ENCODE measurements at places on chromosomes 6 and 20.

GRCh38 chr6:22247916-22248482 is 48.8 kb downstream of the PRL start:
- no peak for DNase-seq

- no peak for DNase-seq
These were observed 5.1 kb downstream of the IGF2R start for GRCh38 chr6:159973951-159974350.

- no peak for DNase-seq
These were observed 18.9 kb downstream of the TTBK1 start for GRCh38 chr6:43262000-43262779.

DNA sequence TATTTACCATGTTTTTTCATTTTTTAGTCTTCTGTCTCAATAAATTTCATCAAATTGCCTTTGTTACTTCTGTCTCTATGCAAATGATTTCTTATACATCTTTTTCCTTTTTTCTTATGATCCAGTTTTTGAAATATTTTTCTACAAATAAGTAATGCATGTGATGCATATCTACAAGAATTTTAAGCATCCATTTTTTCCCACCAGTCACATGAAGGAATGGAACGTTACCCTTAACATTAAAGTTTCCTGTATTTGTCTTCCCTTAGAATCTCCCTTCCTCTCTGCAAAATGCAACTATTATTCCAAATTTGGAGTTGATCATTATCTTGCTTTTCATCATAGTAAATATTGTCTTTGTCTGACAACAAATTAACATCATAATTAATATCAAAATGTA is 35.5 kb downstream of the PSMB9 start:
- no peak for DNase-seq

- DNase-seq: no peak
These were observed 9.8 kb downstream of the SPATA2 start for GRCh38 chr20:49905415-49906091.

- no peak for DNase-seq
These were observed 45.5 kb upstream of the SUPT3H start for GRCh38 chr6:45423111-45423823.

GRCh38 chr6:128713461-128713860 is 169.5 kb upstream of the LAMA2 start:
- no peak for DNase-seq

- DNase-seq: no peak
These were observed 136.9 kb downstream of the PTCHD4 start for GRCh38 chr6:47974106-47974505.

- no peak for DNase-seq
These were observed 263.1 kb downstream of the TBX18 start for GRCh38 chr6:84501315-84501714.

GRCh38 chr20:19122395-19122794 is 90.0 kb upstream of the SLC24A3 start:
- no peak for DNase-seq

DNA sequence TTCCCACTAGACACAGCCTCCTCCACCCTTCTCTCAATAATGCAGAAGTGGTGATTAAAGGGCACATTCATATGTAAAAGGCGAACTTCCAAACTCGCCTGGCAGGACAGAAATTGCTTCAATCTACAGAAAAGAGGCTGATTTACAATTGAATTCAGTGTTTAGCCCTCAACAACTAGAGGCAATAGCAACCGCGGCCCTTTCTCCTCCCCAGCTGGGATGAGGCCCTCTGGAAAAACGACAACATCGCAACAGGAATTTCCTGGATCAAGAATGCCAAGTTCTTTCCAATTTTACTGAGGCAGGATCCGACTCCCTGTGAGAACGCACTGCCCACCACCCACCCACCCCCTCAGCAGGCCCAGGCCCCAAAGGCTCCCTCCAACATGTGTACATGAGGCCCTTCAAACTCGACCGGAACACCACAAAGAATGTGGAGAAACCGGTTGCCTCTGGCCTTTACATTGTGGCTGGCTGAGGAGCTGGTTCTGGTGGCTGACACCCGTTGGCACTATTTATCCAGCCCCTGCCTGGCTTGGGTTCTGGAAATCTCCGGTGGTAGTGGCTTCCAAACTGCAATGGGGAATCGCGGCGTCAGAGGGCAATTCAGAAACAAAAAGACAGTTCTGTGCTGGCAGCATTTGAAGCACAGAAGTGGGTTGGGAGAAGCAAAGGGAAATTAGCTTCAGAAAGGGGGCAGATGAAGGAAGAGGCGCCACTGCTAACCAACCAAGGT is 36.8 kb downstream of the ZMYND8 start:
- no peak for DNase-seq

GRCh38 chr6:129954749-129955431 is 63.5 kb upstream of the L3MBTL3 start:
- DNase-seq: no peak

DNA sequence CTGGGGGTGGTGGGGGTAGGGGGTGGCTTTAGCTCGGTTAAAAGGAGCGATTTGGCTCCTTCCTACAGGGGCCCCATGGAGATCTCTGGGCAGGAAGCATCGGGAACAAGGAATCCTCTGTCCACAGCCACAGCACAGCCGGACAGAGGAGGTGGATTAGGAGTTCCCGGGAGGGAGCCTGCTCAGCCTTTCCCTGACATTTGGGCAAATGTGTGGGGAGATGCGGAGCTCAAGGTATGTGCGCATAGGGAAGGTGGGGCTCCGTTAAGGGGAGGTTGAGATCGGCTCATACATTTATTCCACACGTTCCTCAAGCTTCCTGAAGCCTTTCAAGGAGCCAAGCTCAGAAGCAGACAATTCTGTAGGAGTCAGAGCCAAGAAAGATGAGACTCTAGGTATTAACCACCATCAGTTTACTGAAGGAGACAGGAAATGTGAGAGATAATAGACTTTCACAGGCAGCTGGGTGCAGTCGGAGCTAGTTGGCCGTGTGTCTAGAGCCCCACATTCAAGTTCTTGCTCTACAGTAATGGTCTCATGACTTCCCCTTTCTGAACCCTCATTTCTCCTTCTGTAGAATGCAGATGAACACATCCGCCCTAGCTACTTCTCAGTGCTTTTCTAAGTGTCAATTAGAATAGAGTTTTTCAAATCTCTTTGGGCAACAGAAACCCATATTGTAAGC is 40.8 kb upstream of the EPB41L1 start:
- DNase-seq: no peak

- no peak for DNase-seq
These were observed 15.2 kb upstream of the STK35 start for GRCh38 chr20:2086177-2086979.

DNA sequence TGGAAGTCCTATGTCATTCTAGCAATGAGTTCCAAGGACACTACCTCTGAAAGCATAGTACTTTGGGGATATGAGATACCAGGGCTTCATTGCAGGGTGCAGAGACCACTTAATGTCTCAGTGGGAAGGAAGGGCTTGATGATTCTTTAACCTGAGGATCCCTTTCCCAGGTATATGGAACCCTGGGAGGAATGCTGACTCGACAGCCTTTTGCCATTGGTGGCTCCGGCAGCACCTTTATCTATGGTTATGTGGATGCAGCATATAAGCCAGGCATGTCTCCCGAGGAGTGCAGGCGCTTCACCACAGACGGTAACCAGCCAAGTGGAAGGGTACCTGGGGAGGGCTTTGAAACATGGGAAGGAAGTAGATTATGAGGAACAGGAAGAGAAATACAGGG is 4.2 kb downstream of the PSMB9 start:
- DNase-seq: no peak

GRCh38 chr20:45969712-45970634 is 2.0 kb downstream of the ZNF335 start:
- no peak for DNase-seq

DNA sequence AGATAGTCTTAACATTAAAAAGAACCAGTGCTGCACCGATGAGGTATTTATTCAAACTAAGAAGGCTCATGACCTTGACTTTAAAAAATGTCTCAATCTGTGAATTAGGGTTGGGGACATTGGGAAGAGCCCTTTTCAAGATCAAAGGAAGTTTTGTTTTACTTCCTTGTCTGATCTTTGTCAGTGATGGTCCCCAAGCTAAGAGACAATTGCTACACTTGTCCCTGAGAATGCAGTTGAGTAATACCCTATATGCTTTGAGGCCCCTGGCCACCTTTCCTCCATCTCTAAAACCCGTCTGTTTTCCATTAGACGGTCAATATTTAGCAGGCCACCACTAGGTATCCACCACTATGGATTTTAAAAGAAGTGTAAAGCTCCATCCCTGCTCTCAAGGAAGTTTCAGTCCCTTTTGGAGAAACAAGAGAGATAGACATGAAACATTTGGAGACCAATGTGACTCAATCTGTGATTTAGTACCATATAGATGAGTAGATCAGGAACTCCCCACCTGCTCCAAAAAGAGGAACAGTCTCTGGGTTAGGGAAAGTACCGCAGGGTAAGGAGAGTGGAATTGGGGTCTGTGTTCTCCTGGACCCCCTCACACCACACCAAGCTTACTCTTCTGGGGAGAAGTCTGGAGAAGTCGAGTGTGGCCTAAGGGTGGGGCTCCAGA is 99.1 kb upstream of the ISM1 start:
- DNase-seq: no peak

- DNase-seq: no peak
These were observed 69.5 kb downstream of the LCA5 start for GRCh38 chr6:79467716-79468115.

GRCh38 chr6:1200409-1201101 is 111.3 kb upstream of the FOXQ1 start:
- DNase-seq: no peak

DNA sequence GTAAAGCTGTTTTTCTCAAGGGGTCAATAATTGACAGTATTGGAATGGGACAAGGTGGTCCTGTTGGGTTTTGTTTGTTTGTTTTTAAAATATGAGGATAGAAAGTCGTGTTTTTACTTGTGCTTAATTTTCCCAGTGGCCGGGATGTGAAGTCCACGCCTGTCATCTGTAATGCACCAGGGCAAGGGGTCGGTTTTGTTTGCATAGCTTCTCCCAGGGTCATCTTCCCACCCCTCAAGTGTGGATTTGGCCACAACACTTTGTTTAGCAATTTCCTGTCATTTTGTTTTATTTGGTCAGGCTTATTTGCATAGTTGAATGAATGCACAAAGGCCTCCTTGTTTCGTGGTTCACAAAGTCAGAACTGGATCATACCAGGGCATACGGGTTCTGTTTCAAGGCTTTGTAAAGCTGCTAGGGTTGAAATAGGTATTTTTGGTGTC is 29.8 kb downstream of the SYNJ2 start:
- no peak for DNase-seq

DNA sequence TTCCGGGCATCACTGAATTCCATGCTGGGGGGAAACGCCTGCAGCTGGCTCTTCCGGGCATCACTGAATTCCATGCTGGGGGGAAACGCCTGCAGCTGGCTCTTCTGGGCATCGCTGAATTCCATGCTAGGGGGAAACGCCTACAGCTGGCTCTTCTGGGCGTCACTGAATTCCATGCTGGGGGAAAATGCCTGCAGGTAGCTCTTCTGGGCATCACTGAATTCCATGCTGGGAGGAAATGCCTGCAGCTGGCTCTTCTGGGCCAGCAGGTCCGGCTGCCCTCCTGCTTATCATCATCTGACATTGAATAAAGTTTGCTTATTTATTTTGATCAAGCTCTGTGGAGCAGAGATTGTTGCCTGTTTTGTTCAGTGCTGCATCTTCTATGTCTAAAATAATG is 355.1 kb downstream of the SMOC2 start:
- no peak for DNase-seq

- no peak for DNase-seq
These were observed 126.5 kb upstream of the CDYL start for GRCh38 chr6:4649728-4650127.

- no peak for DNase-seq
These were observed 104.9 kb downstream of the DACT2 start for GRCh38 chr6:168214586-168215104.

DNA sequence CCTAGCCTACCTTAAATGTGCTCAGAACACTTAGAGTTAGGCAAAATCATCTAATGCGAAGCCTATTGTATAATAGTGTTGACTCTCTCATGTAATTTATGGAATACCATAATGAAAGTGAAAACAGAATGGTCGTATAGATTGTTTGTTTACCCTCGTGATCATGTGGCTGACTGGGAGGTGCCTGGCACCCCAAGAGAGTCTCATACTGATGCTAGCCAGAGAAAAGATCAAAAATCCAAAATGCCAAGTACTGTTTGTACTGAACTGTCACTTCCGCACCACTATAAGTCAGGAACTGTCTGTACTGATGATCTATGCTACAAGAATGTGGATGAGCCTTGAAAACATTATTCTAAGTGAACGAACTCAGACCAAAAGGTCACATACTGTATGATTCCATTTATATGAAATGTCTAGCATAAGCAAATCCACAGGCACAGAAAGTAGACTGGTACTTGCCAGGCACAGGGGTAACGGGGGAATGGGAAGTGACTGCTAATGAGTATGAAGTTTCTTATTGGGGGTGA is 22.4 kb downstream of the ZMYND8 start:
- DNase-seq: no peak

- DNase-seq: no peak
These were observed 25.2 kb downstream of the HLA-A start for GRCh38 chr6:29967379-29968010.

DNA sequence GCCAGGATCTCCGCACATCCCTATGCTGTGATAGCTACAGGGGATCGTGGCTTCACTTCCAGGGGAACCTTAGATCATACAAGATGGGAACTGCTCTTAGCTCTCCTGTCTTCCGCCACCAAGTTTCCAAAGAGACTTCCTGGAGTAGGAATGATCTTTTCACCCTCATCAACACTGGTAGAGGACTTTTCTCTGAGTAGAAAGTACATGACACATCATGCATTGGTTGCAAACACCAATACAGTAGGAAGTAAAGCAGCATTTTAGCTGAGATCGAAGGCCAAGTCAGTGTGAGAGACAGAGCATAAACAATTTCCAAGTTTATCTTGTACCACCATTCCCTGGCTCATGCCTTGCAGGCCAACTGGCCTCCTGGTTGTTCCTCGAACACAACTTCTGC is 113.1 kb upstream of the NEDD9 start:
- no peak for DNase-seq

GRCh38 chr20:7716286-7716972 is 223.8 kb downstream of the HAO1 start:
- no peak for DNase-seq

GRCh38 chr6:105301072-105301503 is 101.8 kb downstream of the PREP start:
- DNase-seq: no peak

- DNase-seq: no peak
These were observed 28.3 kb downstream of the ZNF831 start for GRCh38 chr20:59191756-59192532.

GRCh38 chr6:139367810-139368351 is 6.6 kb downstream of the CITED2 start:
- no peak for DNase-seq

GRCh38 chr6:165649166-165650137 is 13.6 kb downstream of the PDE10A start:
- DNase-seq: no peak

DNA sequence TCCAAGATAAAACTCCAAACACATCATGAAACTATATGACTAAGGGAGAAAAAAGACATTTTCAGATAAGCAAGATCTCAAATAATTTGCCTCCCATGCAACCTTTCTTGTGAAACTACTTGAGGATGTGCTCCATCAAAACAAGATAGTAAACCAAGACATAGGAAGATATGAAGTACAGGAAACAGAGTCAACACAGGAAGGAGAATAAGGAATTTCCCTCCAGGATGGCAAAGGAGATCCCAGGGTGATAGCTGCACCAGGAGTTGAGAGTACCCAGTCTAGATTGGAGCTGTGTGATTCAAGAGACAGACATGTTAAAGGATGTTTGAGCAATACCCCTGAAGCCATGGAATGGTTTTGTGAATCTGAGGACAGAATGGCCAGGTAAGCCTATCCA is 15.3 kb downstream of the IL17A start:
- no peak for DNase-seq

- DNase-seq: no peak
These were observed 380.0 kb upstream of the MARCKS start for GRCh38 chr6:113476937-113477839.

GRCh38 chr6:127932708-127933107 is 31.9 kb upstream of the THEMIS start:
- DNase-seq: no peak

Data from GOT3 (cell line).